ENCODE measurements at places on chromosomes 5 and 9. TPM values are rescaled to one million over a fixed set of nuclear protein-coding genes. Genes with fewer than 3 reads are reported as not detected.

The ATP10B gene
- polyA plus RNA-seq, result 0.02 TPM

- DNase-seq, result no peak
Observed at GRCh38 chr9:108300306-108301287, 555.2 kb downstream of the ACTL7B start.

The DNM1 gene
- polyA plus RNA-seq, result 7.6 TPM

DNA sequence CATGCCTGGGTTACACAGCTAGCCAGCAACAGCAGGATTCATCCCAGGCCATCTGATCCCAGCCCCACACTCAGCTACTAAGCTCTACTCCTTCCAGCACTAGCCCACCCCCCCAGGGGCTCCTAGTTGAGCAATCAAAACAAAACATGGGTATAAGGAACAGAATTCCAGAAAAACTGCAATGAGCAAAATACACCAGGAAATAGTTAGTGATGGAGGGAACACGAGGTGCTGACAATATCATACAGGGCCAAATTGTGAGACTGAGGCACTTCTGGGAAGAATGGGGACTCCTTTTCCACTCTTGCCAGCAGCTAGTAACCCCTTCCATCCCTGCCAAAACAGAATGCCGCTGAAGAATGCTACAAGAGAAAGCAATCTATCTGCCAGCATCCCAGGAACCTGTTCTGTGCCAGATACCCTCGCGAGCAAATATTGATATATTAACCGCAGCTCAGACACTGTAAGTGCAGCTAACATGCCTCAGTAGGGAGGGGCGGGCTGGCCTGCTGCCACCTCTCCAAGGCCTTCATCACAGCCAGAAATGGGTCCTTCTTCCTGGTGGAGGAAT, 161.4 kb downstream of the SLIT3 start:
- peak; percentile 26 for DNase-seq

- DNase-seq, result no peak
Observed at GRCh38 chr5:170493028-170493820, 10.6 kb upstream of the KCNIP1 start.

GRCh38 chr5:59299006-59299405, 594.5 kb downstream of the PDE4D start:
- no peak for DNase-seq

The TNFAIP8 gene
- 5.0 TPM for polyA plus RNA-seq

DNA sequence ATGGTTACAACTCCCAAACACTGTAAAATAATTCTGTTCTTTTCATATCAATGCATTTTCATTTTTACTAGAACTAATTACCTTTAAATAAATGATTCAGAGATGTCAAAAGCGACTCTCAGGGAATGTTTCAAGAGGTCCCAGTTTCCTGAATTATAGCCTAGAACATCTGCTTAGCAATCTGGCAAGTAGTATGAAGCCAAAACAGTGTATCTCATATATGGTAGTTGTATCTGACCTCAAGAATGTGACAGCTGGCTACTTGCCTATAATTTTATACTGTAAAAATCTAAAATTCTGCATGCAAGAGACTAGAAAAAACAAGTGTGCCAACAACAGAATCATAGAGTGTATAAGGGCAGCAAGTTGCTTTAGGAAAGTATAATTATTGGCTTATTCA, 187.7 kb upstream of the POU5F2 start:
- DNase-seq, result no peak

The SYK gene
- 1.4 TPM for polyA plus RNA-seq

The ROPN1L gene
- polyA plus RNA-seq, result 0.30 TPM

Measured in ovary (tissue), 10 donors.